ENCODE measurements at places on chromosomes 16 and 17.

- DNase-seq: no peak
Measured at GRCh38 chr17:73351764-73352163, 40.0 kb upstream of the CDC42EP4 start.

- DNase-seq: no peak
Measured at GRCh38 chr16:19876501-19877059, 8.1 kb downstream of the GPRC5B start.

- no peak for DNase-seq
Measured at GRCh38 chr16:57959121-57959520, 11.8 kb downstream of the CNGB1 start.

- DNase-seq: no peak
Measured at GRCh38 chr17:10879190-10879836, 41.4 kb upstream of the PIRT start.

- DNase-seq: no peak
Measured at GRCh38 chr16:12539185-12539929, 264.3 kb downstream of the CPPED1 start.

DNA sequence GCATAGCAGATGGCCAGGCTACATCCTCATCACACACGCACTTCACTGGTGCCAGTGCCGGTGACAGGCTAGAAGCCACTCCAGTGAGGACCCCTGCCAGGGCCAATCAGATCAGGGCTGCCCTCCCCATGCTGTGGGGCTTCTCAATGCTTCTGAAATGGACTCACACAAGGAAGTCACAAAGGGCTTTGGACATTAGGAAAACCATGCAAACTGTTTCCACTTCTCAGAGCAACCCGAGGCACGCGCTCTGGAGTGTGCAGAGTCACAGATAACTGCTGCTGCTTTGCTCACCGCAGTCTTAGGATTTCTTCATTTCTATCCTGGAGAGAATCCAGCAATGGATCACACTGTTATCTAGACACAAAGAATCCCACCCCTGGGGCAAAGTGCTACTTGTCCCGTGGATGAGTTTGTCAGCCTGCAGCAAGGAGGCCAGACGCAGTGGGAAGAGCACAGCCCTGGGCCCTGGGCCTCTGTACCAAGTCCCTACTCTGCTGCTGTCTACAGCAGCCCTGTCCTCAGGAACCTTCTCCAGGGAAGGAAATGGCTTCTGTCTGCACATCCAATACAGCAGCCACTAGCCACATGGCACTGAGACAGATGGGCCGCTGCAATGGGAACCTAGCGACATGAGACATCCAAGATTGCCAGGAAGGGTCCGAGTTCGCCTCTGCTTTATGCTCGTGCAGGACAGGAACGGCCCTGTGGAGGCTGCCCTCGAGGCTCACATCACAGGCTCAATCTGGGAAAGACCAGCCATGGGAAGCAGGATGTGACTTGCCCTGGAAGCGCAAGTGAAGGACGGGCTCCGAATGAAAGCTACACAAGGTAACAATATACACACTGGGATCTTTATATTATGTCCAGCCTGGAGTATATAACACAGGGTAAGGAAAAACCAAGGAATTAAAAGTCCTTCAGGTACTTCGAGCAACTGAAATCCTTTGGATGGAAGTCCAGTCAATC, 169.3 kb downstream of the ZFHX3 start:
- no peak for DNase-seq

GRCh38 chr16:75250809-75251279, 580 bp downstream of the BCAR1 start:
- DNase-seq: no peak

- no peak for DNase-seq
Measured at GRCh38 chr17:14297161-14297851, 3.6 kb upstream of the HS3ST3B1 start.

DNA sequence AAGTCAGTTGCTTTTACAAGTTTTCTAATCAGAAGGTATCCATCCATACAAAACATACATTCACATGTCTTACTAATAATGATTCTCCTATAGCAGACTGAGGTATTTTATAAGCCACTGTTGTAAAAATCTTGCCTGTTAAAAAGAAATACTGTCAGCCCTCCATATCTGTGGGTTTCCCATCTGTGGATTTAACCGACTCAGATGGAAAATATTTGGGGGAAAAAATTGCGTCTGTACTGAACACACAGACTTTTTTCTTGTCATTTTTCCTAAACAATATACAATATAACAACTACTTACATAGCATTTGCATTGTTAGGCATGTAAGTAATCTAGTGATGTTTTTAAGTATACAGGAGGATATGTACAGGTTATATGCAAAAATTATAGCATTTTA, 90.4 kb downstream of the PARN start:
- DNase-seq: no peak

DNA sequence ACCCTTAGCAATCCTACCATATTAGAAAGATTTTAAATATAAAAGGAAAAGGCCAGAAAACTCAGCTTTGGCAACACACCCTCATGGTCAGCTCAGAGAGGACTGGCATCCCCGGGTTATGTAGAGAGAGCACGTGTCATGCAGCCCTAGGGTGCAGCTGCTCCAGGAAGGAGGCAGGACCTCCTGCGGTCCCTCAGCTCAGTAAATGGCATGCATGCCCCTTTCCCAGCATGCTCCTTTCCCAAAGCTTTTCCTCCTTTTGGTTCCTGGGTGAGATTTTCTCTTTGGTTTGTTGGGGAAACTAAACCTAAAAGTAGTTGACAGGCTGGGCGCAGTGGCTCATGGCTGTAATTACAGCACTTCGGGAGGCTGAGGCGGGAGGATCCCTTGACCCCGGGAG, 3.9 kb downstream of the GAN start:
- no peak for DNase-seq

DNA sequence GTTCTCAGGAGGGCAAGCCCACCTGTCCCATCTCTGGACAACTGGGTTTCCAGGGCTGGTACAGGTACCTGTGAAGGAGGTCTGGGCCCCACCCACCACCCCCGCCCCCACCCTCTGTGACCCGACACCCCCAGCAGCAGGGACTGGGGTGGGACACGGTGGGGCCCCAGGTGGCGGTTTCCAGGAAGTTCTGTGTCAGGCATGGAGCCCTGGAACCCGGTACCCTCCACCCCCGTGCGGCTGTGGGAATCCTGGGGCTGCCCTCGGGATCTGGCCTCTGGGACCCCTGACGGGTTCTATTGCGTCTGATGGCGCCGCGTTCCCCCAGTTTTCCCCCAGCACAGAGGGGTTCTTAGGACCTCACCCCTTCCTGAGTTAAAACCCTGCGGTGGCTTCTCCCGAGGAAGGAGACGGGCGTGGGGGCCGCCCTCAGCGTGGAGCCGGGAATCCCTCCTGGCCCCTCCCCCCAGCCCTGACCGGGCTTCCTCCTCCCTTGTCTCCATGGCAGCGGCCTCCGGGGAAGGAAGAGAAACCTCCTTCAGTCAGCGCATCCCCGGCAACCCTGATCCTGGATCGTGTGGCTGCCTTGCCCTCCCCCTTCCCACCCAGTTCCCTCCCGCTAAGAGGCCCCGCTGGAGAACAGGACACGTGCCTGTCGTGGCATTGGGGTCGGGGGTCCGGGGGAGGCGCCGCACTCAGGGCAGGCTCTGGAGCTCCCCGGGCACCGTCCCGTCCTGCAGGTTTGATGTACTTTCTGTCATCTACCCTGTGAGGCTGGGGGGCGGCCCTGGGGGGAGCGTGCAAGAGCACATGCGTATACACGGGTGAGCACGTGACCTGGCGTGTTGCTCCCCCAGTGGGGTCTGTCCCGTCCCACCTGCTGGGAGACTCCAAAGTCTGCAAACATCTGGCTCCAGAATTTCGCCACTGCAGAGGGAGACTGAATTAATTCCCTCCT, 30.3 kb downstream of the CACNA1H start:
- DNase-seq: no peak

GRCh38 chr16:52209227-52209626, 337.7 kb downstream of the TOX3 start:
- no peak for DNase-seq

DNA sequence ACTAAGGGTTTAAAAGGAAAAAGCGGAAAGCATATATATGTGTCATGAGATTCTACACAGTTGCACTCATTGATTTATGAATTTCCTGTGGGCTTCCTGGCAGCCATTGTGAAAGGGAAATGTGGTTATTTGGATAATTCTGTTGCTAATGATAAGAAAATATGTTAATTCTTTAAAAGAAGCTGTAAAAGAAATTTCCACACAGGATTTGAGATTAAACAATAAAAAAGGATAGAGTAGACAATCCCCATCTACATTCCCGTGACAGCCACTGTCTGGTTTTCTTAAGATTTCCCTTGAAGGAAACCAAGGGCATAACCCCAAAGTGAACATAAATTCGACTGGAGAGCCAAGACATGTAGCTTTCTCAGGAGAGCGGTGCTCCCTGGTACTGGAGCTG, 397.5 kb downstream of the CPPED1 start:
- DNase-seq: no peak

DNA sequence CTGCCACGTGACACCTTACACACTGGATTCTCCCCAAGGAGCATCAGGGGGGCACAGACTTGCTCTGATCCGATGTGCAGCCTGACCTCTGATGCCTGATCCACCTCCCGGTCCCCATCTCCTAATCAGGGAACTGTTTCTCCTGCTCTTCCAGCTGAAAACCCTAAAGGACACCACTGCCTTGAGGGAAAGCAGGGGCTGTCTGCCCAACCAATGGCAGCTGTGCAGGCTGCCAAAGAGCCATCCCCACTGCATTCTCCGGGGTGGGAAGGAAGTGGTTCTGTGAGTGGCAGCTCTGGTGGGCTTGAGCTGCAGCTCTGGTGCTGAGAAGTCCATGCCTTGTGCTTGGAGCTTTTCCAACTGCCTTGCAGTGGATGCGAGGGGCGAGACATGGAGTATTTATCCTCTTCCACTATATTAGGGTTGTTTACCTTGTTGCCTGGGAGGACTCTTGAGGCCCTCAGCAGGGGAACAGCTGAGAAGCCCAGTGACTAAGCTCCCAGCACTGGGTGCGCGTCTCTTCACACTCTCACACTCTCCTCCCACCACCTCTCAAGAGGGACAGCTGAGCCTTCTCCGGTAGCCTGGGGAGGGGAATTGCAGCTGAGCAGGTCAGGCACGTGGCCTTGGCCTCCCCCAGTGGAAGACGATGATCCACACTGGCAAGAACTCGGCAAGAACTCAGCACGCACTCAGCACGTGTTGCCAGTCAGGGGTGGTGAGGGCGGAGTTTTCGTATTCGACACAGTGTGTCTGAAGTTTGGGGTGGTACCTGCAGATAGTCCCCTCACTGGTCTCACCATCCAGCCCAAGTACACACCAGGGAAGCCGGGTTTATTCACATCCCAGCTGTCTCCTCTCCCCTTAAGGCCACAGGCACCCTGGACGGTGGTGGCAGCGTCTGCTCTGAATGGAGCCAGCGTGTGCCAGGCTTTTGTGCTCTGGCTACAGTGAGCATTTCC, 21.1 kb upstream of the SPATA32 start:
- DNase-seq: no peak

DNA sequence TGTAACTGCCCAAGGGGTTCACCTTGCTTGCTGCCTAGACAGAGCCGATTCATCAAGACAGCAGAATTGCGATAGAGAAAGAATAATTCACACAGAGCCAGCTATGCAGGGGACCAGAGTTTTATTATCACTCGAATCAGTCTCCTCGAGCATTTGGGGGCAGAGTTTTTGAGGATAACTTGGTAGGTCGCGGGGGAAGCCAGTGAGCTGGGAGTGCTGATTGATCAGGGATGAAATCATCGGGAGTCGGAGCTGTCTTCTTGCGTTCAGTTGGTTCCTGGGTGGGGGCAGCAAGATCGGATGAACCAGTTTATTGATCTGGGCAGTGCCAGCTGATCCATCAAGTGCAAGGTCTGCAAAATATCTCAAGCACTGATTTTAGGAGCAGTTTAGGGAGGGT, 9.1 kb downstream of the ITGAM start:
- no peak for DNase-seq

GRCh38 chr17:40450175-40450574, 6.9 kb downstream of the IGFBP4 start:
- no peak for DNase-seq
